ENCODE measurements at places on chromosomes 3 and 15.
A peak's percentile ranks its signal among the peaks of the same experiment; 100 is the strongest.

GRCh38 chr15:78680431-78681075 is 39.5 kb upstream of the CHRNB4 start:
- no peak for DNase-seq

GRCh38 chr3:47318916-47319315 is 36.2 kb downstream of the KLHL18 start:
- DNase-seq: no peak

DNA sequence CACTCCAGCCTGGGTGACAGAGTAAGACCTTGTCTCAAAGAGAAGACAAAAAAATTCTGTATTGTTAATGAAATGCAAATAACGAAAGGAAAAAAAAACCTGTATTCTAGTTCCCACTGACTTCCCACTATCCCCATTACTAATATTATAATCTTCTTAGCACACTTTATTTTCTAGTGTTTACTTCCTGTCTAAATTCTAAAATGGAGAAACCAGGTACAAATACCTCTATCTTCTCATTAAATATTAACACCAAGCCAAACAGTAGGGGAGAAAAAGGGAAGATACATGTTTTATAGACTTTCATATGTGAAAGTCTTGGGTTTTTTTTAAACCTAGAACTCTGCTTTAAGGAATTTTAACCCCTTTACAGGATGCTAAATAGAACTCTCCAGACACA is 55.3 kb upstream of the PLXND1 start:
- no peak for DNase-seq

DNA sequence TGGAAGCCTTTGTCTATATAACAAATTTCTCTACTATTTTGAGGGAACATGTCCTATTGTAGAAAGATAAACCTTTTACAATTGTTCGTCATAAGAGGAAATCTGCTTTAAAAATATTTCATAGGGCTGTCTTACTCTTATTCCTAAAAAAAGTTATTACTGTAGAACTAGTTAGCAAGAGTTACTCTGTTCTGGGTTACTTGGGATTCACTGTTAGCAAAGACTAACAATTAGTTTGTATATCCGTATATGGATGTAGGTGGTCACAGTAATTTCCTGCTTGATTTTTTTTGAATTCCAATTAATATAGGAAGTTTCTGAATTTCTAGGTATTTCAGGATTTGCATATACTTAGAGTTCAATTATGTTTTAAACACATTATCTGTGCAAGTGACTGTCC is 413.5 kb downstream of the RBMS3 start:
- no peak for DNase-seq

- no peak for DNase-seq
Measured at GRCh38 chr3:53836084-53836872, 9.9 kb downstream of the CHDH start.

DNA sequence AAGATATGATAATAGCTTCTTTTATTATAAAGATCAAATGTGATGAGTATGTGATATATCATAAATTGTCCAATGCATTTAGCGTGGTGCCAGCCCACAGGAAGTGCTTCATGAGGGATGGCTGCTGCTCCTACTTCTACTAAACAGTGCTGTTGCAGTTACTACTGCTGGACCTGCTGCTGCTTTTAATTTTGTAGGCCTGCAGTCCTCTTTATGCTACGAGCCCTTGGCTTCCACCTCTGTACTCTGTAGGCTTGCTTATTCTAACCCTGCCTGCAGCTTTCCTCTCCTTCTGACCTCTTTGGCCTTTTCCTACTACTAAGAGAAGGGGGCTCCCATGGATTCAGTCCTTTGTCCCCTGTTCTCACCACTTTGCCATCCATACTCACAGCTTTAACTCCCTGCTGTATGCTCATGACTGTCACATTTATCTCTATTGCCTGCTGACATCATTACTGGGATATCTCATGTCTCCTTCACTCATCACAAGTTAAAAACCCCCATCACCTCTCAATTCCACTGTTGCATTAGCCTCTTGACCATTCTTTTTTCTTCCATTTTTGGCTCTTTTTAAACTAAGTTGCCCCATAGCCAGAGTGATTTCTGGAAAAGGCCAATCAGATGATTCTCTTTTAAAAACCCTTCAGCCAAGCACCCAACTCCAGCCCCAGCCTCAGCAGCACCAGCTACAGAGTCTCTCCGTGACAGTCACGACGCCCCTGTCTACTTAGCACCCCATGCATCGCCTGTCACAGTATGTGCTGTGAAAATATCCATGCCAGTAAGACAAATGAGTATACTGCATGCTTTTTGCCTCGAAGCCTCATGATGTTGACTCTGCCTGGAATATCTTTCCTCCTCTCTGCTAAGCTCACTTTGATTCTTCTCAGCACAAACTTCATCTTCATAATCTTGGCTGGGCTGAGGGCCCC is 56.3 kb downstream of the PLCL2 start:
- no peak for DNase-seq

- DNase-seq: peak; percentile 91
Measured at GRCh38 chr3:79019137-79019923, 748.5 kb downstream of the ROBO1 start.

DNA sequence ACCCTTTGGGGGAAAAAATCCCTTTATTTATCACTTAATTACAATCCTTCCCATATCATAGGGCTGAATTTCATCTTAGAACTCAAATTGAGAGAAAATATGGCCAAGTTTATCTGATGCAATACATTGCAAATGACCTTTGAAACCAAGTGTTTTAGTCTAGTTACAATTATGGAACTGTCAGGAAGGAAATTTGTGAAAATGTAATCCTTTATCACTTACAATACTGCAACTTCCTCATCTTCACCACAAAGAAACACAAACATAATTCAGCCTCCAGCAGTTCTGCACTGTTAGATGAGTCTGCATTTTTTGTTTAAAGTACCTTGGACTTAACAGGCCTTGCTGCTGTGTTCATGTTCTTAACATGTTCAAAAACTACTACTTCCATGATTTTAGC is 4.6 kb downstream of the CCPG1 start:
- DNase-seq: peak; percentile 13

GRCh38 chr3:24128199-24129005 is 183.3 kb downstream of the NR1D2 start:
- no peak for DNase-seq
